ENCODE measurements at places on chromosomes 4 and X.

- DNase-seq = peak; percentile 36
Observed at GRCh38 chr4:175947117-175947722, 118.4 kb upstream of the WDR17 start.

GRCh38 chrX:72094894-72095293, 36.8 kb downstream of the RTL5 start:
- DNase-seq = no peak

DNA sequence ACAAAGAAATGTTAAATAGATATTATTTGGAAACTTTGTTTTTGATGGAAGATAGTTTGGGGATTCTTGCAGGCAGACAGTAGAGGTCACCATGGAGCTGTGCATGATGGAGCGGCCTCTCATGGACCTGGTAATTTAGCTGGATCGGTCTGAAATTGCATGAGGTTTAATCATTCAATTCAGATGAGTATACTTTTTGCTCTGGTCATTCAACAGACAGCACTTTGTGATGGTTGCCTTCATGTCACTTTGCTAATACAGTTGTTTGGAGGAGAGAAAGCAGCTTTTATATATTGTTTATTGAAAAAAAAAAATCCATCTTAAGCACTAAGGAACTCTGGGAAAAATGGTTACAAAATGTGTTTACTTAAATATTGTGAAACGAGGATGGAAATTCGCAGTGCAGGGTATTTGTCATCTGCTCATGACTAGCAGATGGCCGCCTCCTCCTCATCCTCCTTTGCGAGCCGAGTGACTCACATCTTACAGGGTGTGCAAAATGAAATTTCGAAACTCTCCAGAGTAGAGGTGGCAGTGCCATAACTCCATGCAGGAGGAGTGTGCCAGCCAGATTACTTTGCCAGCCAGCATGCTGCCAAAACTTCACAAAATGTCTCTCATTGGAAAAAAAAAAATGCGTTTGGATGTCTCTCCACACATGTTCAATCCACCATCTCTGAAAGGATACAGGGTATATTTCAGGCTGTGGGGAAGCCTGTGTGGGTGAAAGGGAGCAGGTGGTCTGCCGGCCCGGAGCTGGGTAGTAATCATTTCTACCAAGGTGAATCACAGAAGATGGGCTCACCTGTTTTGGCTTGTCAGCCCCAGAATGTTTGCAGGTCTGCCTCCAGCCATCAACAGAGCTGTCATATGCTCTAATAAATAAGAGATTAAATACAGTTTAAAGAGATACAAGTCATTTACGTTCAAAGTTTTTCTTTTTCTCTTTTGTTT, 314.9 kb upstream of the DIPK2B start:
- DNase-seq = peak; percentile 38

DNA sequence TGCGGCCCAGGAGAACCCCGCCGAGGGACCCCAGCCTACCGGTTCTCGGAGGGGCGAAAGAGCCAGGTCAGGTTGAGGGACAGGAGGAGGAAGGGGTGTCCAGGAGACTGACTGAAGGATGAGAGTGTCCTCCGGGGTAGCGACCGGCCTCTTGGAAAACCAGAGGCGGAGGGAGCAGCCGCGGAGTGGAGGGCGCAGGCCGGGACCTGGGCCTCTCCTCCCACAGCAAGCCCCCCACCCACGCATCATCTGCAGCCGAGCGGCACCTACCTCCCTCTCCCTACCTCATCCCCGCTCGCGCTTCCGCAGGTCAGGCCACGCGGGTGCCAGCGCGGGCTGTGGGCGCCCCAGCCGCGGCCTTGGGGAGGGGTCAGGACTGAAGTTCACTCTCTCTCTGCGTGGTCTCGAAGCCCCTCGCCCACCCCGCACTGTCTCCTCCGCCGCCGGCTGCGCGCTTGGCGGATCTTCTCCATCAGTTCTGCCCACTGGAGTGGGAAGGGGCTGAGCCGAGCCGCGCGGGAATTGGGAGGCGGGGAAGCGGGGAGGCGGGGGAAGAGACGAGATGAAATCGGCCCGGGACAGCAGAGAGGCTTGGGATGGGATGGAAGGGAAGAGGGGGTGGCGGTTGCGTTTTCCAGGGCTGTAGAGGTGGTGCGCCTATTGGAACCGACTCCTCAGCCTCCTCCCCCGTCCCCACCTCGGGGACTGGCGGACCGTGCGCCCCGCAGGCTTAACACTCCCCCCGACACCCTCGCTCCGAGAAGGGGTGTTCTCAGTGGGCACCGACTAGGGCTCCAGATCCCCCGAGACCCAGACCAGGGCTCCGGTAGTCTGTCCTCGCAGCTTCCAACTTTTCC, 1.8 kb downstream of the NLGN4X start:
- DNase-seq = no peak

DNA sequence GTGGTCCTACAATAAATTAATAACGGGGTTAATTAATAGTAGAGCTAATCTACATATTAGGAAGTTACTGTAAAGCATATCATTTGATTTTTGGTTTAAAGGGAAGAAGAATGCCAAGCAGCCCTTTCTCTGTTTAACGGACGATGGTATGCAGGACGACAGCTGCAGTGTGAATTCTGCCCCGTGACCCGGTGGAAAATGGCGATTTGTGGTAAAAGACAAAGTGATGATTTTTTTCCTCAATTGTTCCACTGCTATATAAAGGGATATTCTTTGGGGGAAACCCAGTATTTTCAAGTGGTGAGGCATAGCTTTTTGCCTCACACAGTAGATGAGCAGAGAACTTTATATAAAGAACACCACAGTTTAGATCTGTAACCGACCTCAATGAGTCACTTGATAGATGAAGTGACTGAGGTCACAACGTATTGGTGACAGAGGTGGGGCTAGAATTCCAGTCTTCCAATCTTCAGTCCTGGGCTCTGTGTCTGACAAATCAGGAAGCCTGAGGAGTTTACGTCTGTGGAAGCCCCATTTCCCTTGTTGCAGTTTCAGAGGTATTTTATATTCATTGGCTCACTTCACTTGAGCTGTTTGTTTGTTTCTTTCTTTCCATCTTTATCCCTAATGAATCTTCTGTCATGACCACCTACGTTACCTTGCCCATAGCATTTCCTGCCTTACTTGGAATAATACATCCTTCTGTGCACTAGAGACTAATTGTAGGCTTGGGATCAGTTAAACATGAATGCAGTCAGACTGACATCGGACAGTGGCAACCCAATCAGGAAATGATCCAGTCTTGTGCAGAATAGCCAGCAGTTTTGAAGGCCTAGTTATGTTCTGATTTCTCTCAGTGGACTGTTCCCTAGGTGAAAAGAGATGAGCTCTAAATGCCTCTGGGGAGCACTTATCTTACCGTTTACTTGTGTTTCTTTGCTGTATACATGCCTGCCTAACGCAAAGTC, 30.1 kb downstream of the ZRSR2 start:
- no peak for DNase-seq
